Activated naive CD8-positive, alpha-beta T cell treated with anti-CD3 and anti-CD28 coated beads, Interleukin-2, amount 10 ng/mL, durations not matched to agents 7 days and 5 days (primary cell): ENCODE measurements at places on chromosomes 7 and 10.

GRCh38 chr7:42214060-42214679 is 22.8 kb downstream of the GLI3 start:
- no peak for DNase-seq

DNA sequence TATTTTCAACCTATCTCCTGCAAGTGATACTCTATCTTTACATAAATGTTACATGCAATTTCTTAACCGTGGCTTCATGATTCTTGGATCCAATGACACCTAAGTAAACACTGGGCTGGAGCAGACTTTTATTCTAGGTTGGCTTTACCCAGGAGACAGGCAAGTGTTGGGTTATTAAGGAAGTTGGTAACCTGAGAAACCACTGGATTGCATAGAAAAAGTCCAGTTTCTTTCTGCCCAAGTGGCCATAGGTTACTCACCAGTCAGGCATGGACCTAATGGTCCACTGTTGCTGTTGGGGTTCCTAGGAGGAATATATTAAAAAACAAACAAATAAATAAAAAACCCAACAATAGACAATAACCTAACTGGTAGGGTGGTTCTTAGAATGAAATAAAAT is 112.8 kb downstream of the SEMA3D start:
- no peak for DNase-seq

- no peak for DNase-seq
Measured at GRCh38 chr10:118256209-118256608, 85.9 kb downstream of the FAM204A start.

GRCh38 chr7:31202801-31203200 is 137.7 kb downstream of the NEUROD6 start:
- no peak for DNase-seq

GRCh38 chr7:116316838-116317628 is 106.7 kb downstream of the TES start:
- no peak for DNase-seq

GRCh38 chr7:110881721-110882120 is 209.2 kb upstream of the LRRN3 start:
- no peak for DNase-seq

GRCh38 chr10:101758858-101759257 is 17.1 kb downstream of the FGF8 start:
- no peak for DNase-seq

DNA sequence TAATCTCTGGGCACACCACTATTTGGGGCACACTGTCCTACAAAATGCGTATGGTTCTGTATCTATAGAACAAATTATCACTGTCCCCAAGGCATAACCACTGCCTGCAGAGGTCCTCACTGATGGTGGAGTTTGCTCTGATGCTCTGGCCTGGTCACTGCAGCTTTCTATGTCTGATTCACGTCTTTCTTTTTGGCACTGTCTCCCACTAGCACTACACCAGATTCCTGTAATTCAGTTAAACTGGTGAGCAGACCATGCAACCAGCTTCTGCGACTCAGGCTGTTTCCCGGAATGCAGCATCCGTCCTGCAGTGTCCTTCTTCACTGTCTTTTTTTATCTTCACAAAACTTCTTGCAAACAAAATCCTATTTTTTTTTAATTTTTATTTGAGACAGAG is 112.8 kb downstream of the KLF6 start:
- no peak for DNase-seq

DNA sequence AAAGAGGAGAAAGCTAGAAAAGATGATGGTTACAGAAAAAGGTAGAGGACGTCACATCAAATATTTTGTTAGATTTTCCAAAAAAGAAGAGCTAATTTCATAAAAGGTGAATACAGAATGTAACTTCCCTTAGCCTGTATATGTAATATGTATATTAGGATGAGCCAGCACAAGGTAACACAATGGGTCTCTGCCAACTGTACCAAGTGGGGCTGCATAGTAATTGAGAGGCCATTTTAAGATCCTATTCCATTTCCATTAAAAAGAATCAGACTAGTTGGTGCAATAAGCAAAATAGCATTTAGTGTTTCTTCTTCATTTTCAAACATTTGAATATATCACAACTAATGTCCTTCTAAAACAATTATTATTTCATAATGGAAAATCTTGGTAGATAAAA is 134.6 kb downstream of the SEMA3A start:
- no peak for DNase-seq

DNA sequence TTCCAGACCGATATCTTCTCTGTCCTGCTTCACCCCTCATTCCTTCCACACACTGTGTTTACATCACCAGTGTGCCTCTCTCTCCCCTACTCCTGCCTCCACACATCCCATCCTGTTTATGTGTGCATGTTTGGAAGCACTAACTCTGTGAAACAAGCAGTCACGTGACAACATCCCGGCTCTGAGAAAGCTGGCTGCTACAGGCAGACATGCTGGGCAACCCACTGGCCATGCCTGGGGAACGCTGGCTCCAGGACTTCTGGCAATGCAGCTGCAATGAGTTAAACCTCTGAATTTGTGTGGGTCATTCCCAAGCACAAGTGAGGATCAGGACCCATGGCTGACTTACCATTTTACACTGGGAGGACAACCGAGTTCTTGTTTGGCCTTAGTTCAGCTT is 74.0 kb downstream of the WNT2 start:
- no peak for DNase-seq

- no peak for DNase-seq
Measured at GRCh38 chr7:149469806-149470205, 8.9 kb upstream of the ZNF777 start.

GRCh38 chr10:69474742-69475432 is 23.6 kb downstream of the TSPAN15 start:
- DNase-seq: no peak

DNA sequence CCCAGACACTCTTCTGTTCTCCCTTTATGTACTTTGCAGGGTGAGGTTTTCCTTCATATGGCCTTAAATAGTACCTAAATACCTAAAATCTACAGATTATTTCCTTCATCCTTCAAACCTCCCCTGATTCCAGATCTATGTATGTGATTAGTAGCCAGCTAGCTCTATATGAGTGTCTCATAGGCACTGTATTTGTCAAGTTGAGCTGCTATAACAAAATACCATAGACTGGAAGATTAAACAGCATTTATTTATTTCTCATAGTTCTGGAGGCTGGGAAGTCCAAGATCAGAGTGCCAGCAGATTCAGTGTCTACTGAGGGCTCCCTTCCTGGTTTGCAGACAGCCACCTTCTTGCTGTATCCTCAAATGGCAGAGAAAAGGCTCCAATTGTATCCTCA is 60.6 kb upstream of the MSRB2 start:
- DNase-seq: no peak

- no peak for DNase-seq
Measured at GRCh38 chr10:114682121-114682520, 24.0 kb upstream of the ABLIM1 start.

- DNase-seq: no peak
Measured at GRCh38 chr10:35462491-35462934, 126.2 kb downstream of the CCNY start.

GRCh38 chr10:96651998-96652431 is 65.2 kb upstream of the TM9SF3 start:
- DNase-seq: peak; percentile 57

GRCh38 chr7:101243646-101244374 is 1.1 kb downstream of the FIS1 start:
- DNase-seq: no peak

DNA sequence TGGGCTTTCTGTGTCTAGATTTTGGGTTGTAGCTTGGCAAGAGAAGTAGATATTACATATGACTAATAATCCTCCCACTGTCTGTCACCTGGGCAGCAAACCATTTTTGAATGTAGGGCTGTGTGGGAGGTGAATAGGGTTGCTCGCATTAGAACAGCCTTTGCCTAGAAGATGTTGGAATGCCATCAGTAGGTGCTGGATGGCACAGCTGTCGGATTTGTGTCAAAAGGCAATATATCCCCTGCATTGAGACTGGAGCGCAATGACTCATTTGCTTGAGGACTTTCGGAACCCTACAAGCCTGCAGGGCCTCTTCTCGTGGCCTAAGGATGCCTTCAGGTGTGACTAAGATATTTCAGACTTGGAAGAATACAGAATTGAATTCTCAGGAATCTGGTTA is 323.8 kb downstream of the GPR158 start:
- DNase-seq: no peak

DNA sequence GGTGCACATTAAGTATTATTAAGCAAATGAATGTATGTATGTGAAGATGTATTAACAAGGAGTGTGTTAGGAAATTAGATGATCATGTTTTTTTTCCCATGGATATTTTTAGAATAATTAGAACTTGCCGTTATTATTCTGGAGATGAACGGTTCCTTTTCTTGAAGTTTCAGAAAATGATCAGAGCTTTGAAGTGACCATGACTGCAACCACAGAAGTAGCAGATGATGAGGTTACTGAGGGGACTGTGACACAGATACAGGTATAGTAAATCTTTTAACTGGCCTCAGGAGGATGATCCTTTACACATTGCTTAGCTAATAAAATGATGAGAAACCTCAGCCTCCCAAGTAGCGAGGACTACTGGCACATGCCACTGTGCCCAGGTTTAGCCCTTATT is 18.6 kb downstream of the DMTF1 start:
- DNase-seq: no peak

GRCh38 chr7:15433151-15433550 is 128.7 kb downstream of the AGMO start:
- DNase-seq: no peak

DNA sequence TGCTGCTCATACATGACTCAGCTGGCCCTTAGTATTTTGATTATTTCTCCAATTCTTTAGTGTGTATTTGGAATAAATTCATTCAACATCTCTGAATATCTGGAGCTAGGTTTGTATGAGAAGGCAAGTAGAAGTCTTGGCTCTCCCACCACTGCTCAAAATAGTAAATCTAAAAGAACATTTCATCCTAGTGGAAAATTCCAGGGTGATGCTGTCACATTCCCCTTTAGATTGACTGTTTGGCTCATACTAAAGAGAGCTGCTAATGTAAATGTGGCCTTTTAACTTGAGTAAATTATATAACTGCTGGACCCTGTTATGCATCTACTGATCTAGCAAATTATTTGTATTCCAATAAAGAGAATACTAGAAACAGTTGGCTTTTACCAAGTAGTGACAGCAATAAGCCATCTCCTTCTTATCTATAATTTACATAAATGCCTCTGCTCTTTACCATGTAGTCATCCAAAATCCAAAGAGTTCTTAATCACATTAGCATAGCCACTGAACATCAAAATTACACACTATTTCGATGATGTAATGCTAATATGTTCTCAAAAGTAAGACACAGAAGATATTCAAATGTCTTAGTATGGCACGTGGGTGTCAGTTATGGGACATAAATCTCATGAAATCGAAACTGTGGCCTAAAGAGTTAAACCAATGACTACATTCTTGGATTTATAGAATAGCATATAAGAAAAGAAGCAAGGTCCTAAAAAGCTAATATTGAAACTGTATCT is 86.9 kb upstream of the KCND2 start:
- no peak for DNase-seq

GRCh38 chr10:52517012-52517411 is 202.9 kb downstream of the DKK1 start:
- DNase-seq: no peak

DNA sequence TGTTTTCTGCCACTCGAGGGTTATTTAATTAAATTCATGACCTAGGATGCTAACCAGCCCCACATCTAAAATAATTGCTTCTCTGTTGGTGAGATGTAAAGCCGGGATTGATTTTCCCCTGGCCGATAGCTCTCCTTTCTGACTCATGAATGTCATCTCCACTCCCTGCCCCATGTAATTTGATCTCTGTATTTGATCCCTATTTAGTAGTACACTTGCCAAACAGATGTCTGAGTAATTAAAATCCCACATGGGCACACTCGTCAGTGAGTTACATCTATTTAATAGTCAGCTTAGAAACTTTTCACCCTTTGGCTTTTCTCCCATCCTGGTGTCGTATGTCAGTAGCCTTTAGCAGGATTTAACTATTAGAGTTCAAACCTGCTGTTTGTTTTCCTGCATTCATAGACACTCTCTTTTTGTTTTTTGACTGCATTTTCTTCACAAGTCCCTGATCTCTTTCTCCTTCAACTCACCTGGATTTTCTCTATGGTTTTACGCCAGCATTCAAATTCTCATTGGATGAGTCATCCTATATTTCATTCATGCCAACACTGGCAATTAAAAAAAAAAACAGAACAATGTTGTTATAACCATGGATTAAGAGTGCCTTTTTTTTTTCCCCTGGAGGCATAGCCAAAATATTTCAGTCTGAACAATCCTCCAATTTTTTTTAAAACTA is 82.7 kb downstream of the SPAG6 start:
- no peak for DNase-seq

- DNase-seq: no peak
Measured at GRCh38 chr7:151427705-151428377, 12.1 kb downstream of the CRYGN start.

DNA sequence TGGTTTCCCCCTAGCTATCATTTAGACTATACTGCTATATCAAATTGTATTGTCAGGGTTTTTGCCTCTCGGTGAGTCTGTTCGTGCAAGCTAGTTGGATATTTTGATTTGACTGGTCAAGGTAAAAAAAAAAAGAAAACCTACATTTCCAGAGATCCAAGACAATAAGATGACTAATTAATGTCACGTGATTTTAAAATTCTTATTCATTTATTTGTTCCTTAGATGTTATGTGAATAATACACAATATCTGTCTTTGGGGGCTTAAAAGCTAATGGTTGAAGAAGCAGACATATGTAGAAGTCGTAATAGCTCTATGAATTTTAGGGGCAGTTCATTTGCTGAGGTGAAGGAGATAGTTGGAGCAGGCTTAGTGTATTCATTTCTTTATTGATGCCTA is 191.1 kb downstream of the KCND2 start:
- DNase-seq: no peak

- DNase-seq: no peak
Measured at GRCh38 chr7:30175636-30176147, 40.9 kb downstream of the MTURN start.

GRCh38 chr7:115013886-115014285 is 92.0 kb downstream of the MDFIC start:
- no peak for DNase-seq

DNA sequence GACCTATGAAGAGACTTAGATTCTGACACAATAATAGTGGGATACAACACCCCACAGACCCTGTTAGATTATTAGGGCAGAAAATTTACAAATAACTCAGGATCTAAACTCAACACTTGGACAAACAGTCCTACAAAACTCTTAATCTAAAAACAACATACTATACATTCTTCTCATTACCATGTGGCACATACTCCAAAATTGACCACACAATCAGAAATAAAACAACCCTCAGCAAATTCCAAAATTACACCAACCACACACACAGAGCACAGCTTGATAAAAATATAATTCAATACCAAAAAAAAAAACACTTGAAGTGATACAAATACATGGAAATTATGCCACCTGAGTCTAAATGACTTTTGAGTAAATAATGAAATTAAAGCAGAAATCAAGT is 7.8 kb downstream of the ZNF680 start:
- no peak for DNase-seq

DNA sequence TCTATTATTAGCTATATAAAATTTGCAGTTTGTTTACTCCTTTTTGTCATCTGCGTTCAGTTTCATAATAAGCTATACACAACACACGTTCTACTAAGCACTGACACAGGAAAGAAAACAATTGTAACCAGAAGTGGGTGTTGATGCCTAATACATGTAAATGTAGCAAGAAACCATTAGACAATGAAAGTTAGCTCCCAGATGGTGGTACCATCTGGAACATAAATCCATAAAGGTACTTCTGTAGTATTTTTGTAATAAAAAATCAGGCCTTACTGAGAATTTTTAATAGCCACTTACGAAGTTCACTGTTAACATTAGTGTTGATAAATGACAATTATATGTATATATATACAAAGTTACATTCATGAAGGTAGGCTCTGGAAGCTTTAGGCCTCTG is 194.7 kb downstream of the KCND2 start:
- DNase-seq: no peak

- DNase-seq: no peak
Measured at GRCh38 chr10:110373059-110373458, 68.3 kb upstream of the SMNDC1 start.
